Globus pallidus (tissue), 1 donor: ENCODE measurements at places on chromosomes 12 and 14.

GRCh38 chr12:89333564-89334252, 18.6 kb downstream of the DUSP6 start:
- DNase-seq = no peak

DNA sequence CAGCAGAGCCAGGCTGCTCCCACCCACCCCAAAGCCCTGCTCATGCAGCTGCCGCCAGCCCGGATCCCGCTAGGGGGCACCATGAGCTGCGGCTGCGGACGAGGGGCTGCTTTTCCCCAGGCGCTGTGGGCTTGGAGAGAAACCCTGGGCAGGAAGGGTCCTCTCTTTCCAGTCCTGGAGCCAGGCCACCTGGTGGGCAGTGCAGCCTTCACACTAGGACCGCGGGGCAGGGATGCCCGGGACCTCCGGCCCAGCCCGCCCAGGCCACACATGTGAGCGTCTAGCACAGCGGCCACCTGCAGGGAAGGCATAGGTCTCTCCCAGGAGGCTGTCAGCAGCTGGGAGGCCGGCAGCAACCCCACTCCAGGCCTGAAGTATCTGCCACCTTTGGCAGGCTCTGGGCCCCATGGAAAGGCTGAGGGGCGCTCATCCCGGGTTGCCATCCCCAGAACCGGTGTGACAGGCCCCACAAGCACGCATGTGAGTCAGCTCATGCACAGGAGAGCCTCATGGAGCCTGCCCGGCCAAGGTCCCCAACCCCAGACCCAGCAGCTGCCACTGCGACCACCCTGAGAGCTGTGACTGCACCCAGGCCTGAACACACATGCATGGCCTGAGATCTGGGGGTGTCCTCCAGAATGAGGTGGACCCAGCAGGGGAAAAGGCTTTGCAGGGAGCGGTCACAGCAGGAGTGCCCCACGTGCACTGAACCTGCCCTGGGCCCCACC, 280.0 kb upstream of the RTL1 start:
- no peak for DNase-seq

DNA sequence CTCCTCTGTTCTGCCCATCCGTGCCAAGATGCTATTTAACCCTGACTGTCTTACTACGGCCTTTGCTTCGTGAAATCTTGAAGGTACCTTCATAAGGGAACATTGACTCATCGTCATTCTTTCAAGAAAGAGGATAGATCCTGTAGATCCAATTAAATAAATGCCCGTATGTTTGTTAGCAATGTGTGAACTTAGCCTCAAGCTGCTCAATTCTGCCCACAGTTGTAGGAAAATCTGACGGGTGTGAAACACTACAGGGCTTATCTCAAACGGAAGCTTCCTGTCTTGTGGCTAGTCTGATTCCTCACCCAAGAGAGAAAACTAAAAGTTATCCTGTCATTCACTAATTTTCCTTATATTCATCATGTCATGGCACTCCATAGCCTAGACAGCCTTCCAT, 168.0 kb upstream of the TBX3 start:
- no peak for DNase-seq

- no peak for DNase-seq
Measured at GRCh38 chr14:46490238-46490685, 161.3 kb downstream of the RPL10L start.
